ENCODE measurements at places on chromosomes 6 and 20. TPM values are rescaled to one million over a fixed set of nuclear protein-coding genes. Genes with fewer than 3 reads are reported as not detected.

DNA sequence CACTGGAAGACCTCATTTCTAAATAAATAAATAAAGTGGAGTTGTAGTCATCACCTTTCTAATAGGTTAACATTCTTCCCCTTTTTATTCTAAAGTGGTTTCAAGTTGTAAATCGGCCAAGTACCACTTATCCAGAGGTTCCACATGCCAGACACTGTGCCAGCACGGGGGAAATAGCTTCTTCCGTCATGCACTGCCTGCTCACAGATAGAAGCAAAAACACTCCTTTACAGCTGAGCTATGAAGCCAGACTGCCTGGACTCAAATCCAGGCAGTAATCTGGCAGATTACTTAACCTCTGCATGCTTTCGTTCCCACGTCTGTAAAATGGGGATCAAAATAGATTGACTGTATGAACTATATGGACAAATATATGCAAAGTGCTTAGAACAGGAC lies 17.2 kb upstream of the SCML4 start:
- DNase-seq: no peak

- DNase-seq: no peak
These were observed 308.2 kb downstream of the EYS start for GRCh38 chr6:65398851-65399250.

DNA sequence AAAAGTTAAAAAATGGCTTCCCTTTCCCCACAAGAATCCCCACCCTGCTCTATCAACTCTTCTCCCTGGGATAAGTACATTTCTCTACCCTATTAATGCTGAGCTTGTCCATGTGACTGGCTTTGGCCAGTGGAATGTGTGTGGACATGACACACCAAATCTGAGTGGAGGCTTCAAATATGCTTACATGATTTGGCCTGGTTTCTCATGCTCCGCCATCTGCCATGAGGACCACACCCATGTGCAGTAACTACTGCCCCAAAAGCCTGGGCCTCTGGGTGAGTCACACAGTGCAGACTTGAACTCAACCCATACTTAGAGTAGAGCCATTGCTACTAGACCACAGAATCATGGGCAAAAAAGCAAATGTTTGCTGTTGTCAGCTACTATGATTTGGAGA lies 65.4 kb downstream of the PRND start:
- no peak for DNase-seq

DNA sequence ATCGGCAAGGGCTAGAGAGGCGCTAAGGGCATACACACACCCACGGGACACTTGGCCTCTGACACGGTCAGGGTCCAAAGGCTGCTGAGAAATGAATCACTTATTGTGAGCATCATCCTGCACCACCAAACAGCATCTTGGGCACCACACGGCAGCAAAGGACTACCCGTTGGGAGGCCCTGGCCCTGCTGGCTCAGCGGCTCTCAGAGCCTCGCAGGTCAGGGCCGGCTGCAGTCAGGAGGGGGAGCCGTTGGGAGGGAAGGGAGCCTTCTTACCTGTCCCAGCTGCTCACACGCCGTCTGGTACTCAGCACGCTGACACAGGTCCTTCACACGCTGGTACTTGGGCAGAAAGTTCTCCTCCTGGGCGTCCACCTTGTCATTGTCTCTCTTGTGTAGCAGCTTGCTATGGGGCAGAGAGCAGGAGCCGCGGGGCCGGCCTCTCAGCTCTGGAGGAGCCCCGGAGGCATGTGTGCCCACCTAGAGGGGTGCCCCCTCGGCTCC lies 109.0 kb downstream of the SULF2 start:
- DNase-seq: no peak

DNA sequence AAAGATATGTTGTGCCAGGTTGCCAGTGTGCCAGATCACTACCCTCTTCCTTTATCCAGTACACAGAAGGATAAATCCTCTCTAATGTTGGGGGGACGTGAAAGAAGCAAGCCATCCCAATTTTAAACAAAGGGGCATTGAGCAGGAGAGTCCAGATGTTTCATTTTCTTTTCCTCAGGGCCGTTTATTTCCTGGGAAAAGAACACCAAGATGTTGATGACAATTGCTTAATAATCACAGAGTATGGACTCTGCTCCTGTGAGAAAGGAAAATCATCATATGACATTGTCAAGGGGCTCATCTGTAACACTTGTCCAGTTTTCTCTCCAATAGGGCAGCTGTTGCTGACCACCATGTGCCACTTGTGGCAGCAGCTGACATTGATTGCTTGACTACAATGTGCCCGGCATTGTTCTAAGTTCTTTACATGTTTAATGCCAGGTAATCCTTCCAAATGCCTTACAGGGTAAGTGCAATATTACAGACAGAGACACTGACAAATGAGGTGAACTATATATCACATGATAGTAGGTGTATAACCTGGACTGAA lies 161.4 kb downstream of the CD109 start:
- DNase-seq: no peak

DNA sequence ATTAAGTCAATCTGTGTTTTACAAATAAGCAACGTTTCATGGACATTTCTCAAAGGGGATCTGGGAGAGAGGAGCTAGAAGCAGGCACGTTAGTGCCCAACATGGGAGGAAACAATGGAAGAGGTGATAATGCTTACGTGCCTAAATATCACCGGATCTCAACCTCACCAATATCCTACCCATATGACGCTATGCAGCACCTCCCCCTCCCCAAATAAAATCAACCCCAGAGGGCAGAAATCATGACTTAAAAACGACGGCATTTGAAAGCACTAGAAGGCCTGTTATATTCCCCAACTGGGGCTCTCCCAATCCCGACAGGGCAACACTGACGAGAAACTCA lies 425 bp downstream of the HBS1L start:
- DNase-seq: no peak

The GSTA4 gene
- 8.5 TPM for total RNA-seq

DNA sequence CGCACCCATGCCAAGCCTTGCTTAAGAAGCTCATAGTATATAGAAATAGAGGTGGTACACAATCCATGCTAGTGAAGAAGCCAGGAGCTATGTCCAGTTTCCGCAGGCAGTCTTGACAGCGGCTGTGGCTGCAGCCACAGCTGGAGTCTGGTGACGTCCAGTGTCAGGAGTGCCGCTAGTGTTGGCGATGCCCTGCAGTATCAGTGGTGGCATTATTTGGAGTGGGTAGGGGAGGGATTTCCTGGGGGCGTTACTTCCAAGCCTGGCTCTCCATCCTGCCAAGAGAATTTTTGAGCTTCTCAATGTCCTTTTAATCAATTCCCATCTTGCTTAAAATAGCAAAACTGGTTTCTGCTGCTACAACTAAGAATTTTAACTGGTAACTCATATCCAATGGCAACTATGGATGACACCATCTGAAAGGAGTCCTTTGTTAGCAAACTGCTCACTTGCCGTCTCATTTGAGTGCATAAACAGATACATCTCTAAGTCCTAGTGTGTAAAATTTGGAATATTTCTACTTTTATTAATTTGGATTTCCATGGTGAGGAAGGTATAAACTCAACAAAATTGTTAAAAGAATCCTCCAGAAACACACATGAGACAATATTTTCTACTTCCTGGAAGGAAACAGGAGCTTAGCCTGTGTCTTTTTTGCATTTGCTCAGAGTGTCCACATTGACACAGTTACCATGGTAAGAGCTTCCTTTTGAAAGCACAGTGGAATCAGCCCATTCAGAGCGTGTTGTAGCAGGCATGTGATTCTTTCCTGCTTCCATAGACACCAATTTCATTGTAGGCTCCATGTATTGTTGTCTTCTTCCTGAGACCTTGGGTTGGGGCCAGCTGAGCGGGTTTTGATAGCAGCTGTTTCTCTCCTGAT lies 44.6 kb upstream of the PXDC1 start:
- DNase-seq: no peak

DNA sequence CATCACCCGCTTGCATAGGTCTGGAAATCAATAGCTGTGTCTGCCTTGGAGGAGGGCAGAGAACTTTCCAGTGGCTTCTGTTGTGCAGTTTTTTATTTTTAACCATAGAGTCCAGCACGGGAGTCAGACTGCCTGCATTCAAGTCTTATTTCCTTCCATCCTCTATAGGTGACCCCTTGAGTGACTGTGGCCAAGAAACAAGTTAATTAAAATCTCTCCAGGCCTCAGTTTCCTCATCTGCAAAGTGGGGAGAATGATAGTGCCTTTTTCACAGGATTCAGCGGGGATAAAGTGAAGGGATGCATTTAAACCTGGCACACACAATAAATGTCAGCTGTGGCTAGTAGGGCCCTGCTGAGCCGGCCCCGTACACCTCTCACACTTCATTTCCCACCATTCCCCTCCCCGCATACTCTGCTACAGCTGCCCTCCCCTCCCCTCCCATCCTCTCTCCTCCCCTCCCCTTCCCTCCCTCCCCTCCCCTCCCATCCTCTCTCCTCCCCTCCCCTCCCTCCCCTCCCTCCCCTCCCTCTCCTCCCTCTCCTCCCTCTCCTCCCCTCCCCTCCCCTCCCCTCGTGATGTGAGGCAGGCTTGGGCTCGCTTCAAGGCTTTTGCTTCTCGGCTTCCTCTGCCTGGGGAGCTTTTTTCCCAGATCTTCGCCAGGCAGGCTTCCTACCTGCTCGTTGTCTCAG lies 150.5 kb downstream of the TFAP2C start:
- DNase-seq: no peak

DNA sequence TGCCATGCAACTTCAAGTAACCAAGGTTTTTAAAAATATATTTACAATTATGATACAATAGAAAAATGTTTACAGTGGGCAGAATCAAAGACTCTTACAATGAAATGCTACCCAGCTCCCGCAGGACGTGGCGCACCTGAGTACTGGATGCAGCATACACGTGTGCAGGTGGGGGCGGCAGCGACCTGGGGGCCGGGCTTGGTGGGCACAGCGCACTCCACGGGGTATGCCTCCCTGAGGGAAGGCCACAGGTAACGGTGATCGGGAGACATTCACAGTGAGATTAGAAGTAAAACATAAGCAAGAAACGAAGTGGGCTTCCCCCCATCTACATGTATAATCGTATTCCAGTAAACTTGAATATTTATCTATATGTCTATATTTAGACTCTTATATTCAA lies 54.2 kb downstream of the WDR27 start:
- no peak for DNase-seq

DNA sequence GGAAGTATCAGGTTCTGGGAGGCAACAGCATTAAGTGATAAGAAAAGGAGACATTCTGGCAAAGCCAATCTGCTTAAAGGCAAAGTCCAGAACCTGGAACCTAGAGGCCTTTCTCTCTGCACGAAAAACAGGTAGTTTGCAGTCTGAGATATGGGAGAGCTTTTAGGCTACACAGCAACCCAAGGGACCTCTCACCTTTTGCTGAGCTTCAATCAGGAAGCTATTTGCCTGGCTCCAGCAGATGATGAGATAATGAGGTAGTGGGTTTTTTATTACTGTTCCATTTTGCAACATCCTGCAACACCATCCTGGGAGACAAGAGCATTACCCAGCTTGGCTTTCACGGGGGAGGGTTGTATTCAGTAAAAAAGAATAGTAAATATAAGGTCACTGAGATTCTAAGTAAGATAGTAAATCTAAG lies 143.1 kb downstream of the ADGRG6 start:
- no peak for DNase-seq

DNA sequence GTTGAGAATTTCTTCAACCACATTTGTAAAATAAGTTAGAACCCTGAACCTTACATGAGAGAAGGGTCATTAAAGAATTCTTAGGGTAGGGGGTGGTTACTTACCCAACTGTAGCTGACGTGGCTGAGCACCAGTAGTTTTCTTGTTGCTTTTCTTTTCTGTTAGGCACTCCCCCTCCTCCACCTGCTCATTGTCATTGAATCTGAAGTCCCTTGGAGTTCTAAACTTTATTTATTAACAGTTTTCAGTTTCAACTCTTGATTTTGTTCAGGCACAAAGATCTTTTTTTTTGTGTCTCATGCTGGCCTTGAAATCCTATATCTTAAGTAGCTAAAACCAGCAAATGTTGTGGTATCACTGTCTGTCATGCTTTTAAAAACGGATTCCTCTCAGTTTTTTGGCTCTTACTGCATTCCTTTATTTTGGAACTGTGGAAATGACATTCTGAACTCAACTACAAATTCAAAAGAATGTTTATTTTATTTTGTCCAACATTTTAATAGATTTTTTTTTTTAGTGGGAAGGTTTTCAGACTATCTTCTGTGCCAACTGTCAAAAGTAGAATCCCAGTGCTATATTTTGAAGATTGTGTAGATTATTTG lies 465.2 kb downstream of the PHF3 start:
- DNase-seq: no peak

DNA sequence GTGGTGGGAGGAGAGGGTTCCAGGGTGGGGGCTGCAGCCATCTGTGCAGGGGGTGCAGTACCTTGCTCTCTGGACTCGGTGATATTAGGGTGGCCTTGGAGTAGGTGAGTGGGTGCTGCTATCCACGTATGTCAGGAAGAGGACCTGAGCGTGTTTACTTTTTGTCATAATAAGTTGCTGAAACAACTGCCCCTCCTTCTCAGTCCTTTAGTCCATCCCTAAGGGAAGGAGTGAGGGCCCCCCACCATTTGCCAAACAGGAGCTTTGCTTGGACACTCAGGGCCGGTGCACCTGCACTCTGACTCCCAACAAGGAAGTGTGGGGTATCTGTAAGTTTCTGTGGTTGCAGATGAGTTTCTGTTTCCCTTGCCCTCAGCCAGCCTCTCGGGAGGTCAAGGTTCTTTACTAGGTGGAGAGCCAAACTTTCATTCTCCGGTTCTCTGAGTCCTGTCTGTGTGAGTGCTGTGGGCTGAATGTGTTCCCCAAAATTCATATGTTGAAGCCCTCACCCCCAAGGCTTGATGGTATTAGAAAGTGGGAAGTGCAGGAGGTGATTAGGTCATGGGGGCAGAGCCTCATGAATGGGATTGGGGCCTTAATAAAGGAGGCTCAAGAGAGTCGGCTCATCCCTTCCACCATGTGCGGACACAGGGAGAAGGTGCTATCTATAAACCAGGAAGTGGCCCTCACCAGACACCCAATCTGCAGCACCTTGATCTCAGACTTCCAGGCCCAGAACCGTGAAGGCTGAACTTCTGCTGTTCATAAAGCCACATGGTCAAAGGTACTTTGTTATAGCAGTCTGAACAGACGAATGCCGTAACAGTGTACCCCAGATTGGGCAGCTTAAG lies 19.6 kb upstream of the CCR6 start:
- DNase-seq: no peak

DNA sequence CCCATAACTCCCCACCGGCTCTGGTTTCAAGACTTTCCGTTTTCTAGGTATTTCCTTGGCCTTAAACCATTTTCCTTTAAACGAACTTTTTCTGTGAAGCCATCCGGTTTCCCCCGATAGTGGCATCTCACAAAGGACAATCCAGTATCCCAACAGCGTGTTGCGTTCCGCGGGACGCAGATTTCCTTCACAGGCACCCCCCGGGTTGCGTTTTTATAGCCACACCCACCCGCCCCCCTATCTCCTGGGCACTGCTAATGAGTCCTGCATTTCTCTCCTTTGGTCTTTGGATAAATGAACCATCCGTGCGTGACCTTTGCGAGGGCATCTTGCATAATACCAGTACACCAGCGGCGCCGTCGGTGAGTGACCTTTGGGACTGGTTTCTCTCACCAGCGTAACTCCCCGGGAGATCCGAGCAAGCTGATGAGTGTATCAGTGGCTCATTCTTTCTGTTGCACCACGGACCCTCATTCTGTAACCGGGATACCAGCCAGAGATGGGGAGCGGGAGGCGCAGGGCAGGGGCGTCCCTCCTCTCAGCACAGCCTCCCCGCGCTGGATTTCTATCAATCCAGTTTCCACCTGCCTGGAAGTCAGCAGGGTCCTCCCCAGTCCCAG lies 586 bp upstream of the NQO2 start:
- DNase-seq: peak; percentile 83

The KCNK15 gene
- 0.48 TPM for total RNA-seq
